ENCODE measurements at places on chromosomes 1 and 21. TPM values are rescaled to one million over a fixed set of nuclear protein-coding genes. Genes with fewer than 3 reads are reported as not detected.

- peak; percentile 85 for DNase-seq
Measured at GRCh38 chr1:226677027-226678020, 61.8 kb downstream of the ITPKB start.

SH2D1B gene
- 0.12 TPM for total RNA-seq

DNA sequence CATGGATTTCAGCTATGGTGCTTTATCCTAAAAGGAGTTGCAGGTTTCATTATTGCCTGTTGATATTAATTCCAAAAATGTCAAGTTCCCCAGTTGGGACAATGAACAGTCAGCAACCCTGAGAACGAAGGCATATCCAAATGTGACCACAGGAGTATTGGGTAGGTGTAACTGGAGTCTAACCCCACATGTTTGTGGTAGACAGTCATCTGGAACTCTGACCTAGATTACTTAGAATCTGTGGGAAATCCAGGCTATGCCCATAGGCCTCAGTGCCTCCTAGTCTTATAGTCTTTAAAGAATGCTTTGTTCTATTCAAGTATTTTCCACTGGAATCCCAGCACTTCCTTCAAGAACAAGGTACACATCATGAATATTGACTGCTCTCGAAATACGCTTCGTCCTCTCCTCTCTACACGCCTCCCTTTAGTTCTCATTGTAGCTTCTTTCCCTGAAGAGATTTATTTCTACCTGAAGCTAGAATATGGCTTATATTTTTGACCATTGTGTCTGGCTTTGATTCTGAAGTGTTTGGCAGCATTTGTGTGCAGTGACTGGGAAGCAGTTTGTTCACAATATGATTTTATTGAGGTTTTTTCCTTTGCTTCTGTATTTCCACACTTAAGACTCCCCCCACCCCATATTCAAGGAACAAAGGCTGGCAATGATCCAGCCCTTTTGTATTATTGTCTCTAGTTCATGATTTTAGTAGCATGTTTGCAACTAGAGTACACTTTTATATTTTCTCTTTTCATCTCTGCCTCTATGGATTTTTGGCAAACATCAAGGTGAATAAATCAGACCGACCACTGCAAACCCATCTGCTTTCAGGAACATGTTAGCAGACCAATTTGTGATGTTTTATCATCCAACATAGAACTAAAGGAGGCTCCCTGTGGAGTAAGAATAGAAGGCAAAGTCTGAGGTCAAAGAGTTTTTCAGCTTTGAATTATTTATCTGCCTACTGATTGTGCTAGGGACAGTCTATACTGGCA lies 178.6 kb downstream of the GPR52 start:
- no peak for DNase-seq

DNA sequence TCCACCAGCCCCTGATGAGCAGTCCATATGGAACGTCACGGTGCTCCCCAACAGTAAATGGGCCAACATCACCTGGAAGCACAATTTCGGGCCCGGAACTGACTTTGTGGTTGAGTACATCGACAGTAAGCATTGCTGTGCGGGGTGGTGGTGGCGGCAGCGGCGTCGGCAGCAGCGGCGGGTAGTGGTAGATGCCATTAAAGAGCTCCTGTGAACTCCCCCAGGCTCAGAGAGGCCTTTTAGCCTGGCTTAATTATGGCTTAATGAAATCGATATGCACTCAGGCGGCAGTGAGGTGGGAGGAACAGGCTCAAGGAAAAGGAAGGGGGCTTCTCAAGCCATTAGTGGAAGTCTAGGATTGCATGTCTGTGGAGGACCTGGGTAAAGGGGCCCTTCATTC lies 41.9 kb upstream of the CNTN2 start:
- no peak for DNase-seq

- DNase-seq: no peak
Measured at GRCh38 chr1:151336556-151336955, 9.3 kb upstream of the PI4KB start.

Data from mucosa of gallbladder (tissue), 1 donor.